Fibroblast of villous mesenchyme (primary cell): ENCODE measurements at places on chromosomes 3 and 15.

DNA sequence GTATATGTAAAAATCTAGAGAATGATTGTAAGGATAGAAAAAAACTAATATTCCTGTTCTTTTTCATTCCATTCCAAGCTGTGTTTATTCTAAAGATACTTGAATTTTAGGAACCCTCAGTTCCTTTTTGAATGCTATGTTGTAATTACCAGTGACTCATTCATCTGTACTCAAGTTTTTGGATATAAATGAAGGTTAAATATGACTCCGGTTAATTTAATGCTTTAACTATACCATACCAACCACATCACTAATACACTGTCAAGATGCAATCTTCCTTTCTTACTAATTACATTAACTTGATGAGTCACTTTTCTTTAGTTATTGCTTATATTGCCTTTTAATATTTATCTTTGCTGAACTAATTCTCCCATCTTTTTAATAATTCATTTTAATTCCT, 68.8 kb upstream of the ZNF148 start:
- DNase-seq: peak; percentile 89

DNA sequence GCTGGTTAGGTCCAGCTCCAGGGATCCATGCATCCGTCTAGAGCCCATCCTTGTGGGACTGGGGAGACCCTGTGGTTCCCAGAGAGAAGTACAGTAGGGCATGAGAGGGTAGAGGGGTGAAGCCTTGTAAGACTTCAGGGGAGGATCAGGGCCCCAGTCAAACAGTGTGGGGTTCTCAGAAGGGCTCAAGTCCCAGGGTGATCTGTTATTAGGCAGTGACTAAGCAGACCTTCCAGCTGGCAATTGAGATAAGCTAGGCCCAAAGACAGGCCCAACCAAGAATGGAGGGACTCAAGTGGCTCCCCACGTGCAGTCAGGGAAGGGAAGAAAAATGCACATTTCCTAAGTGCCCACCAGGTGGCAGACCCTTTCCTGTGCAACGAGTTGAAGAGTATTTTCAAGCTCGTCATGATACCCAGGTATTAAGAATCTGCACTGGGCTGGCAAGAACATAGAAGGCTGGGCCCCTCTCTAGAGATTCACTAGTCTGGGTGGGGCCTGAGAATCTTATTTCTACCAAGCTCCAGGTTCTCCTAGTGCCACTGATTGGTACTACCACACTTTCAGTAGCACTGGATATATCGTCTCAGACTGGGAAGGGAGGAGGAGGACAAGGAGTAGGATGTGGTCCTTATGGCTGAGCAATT, 240.8 kb downstream of the NR1D2 start:
- DNase-seq: peak; percentile 70

- DNase-seq: no peak
Observed at GRCh38 chr3:196585044-196585757, 16.7 kb downstream of the FBXO45 start.

DNA sequence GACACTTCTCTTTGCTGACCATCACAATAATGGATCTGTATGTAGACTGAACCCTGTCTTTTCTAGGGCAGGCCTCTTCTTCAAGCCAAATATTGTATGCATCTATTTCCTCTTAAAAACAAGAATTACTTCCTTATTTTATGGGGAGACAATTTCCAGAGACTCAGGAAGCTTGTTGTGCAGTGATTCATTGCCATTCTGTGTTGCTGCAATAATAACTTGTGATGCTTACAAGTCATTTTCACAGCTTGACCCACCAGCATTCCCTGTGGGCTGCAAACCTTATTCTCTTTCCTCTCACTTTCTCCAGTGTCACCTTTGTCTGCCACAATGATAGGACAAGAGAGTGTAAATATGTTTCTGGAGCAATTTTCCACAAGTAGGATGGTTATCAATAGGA, 276.7 kb upstream of the SGO1 start:
- DNase-seq: no peak

- DNase-seq: no peak
Observed at GRCh38 chr15:41020829-41021228, 67.6 kb downstream of the CHAC1 start.

GRCh38 chr3:57436195-57436761, 107.9 kb downstream of the DNAH12 start:
- no peak for DNase-seq

DNA sequence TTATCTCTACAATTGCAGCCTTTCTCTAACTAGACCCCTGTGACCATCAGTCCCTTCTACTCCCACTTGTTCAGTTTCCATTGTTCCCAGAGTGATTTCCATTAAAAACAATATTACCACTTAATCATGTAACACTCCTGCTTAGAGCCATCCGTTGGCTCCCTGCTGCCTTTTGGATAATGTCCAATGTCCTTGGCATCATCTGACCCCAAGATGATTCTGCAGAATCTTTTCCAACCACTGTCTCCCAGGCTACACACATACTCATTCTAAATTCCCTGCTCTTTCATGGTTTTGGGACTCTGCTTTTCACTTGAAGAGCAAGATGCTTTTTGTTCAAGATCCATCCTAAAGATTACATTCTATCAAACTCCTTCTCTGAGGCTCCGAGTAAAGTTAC, 7.1 kb downstream of the KCNH8 start:
- DNase-seq: no peak

DNA sequence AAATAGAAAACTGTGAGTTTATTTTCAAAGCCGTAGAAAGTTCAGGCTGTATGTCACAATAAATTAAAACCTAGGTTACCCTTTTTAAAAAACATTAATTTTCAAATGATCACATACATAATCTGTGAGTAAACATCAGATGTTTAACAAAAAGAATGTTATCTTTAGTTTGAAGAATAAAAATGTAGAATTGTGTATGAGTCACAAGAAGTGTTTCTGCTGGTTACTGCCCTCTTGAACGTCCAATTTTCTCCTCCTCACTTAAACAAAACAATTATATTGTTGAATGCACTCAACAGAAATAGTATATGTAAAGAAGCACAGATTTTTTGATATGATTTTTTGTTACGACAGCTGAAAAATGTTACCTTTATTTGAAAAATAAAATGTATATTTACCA, 855.1 kb downstream of the ROBO1 start:
- no peak for DNase-seq

GRCh38 chr3:25420147-25420546, 7.9 kb upstream of the RARB start:
- no peak for DNase-seq

- no peak for DNase-seq
Observed at GRCh38 chr3:16264174-16264707, 502 bp downstream of the DPH3 start.

GRCh38 chr15:76514282-76514681, 177.7 kb downstream of the ISL2 start:
- no peak for DNase-seq

DNA sequence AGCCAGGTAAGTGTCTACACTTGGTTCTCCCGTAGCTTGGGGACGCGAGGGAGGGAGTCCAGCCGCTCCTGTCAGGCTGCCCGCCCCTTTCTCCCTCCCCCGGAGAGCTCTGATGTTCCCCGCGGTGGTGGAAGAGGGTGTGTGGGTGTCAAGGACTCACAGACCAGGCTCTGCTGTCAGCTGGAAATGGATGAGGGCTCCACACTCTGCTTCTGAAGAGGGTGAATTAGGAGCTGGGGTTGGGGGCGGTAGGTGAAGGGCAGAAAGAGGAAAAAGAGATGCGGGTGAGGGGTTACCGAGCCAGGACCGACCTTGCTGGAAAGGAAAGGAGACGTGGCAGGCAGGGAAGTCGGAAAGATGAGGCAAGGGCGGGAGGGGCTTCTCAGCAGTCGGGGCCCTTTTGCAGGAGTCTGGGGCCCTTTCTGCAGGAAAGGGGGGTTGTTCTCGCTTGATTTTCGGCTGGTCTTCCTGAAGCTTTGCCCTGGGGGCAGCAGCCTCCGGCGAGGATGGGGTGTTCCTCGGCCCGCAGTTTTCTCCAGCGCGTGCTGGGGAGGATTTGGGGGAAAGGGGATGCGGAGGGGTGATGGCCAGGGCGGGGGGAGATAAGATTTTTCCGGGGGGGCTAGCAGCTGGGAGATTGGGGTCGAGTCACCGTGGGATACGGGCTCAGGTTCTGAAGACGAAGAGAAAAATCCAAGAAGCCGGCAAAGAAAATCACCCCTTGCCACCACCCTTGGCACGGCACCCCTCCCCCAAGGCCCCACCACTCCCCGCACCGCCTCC, 602 bp upstream of the BAHD1 start:
- DNase-seq: peak; percentile 49

- DNase-seq: no peak
Observed at GRCh38 chr15:68152342-68152741, 52.8 kb downstream of the CALML4 start.

- DNase-seq: no peak
Observed at GRCh38 chr15:93497291-93497690, 408.3 kb upstream of the RGMA start.

DNA sequence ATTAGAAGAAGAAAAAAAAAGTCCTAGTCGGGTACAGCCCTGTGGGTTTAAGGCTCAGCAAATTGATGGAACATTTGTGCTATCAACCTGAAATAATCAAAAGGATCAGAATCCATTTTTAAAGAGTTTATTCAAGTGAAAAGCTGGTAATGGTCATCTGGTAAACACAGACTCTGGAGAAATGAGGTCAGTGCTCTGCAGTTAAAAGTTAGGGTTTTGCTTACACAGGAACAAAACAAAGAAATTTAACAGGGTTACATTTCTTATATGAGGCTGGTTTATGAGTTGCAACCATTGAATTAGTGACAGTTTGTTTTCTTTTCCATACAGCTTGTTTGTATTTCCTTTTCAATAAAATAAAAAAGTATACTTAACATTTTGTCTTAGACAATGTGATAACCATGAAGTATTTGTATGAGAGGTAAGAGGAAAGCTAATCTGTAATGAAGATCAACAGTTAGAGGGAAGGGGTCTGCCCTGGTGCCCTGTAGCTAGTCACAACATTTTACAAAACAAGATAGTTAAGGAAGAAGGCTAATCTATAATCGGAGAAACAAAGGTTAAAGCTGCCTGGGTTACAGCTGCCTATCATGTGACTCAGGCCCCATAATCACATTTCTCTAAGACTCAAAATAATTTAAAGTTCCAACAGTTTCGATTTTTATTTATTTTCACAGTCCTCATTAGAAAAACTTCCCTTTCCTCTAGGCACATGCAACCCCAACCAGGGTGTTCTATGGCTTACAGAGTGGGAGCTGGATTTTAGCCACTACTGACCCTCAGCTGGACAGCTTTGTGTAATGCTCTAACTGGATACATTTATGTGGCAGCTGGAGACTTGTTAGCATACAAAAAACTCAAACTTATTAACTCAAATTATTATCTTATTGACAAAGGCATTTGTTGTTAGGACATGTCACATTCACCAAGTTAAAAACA, 98.1 kb upstream of the ACP3 start:
- DNase-seq: peak; percentile 6

- DNase-seq: no peak
Observed at GRCh38 chr15:91891788-91892345, 38.4 kb downstream of the SLCO3A1 start.

GRCh38 chr3:153137626-153138025, 24.4 kb upstream of the RAP2B start:
- no peak for DNase-seq

DNA sequence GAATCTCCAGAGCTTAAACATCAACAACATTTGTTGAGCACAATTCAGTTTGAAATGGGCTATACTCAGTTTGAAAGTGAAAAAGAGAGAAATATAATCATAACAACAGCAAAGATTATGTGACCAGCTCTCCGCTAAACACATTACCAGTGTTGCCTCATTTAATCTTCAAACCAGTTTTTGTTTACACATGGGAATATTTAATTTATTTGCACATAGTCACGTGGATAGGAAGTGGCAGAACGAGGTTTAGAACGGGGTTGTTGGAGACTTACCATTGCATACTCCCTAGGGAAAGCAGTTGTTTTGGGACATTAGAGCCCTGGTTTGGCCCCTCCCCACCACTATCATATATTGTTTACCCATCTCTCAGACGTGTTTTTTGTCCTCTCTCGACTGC, 77.2 kb downstream of the IL1RAP start:
- peak; percentile 26 for DNase-seq

DNA sequence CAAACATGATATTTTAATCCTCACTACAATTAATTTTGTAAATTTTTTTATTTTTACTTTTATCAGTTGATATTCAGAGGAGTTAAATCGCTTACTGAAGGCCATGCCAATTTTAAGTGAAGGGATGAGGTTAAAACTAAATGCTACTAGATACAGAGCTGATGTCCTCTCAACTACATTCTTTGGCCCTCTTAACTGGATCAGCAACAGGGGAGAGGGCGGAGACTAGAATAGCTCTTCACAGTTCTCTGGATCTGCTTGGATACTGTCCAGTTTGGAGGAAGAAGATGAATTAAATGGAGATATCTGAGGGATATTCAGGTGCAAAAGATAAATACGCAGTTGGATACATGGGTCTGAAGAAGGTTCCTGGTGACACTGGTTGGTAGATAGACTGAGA, 85.6 kb upstream of the LYSMD4 start:
- DNase-seq: no peak

DNA sequence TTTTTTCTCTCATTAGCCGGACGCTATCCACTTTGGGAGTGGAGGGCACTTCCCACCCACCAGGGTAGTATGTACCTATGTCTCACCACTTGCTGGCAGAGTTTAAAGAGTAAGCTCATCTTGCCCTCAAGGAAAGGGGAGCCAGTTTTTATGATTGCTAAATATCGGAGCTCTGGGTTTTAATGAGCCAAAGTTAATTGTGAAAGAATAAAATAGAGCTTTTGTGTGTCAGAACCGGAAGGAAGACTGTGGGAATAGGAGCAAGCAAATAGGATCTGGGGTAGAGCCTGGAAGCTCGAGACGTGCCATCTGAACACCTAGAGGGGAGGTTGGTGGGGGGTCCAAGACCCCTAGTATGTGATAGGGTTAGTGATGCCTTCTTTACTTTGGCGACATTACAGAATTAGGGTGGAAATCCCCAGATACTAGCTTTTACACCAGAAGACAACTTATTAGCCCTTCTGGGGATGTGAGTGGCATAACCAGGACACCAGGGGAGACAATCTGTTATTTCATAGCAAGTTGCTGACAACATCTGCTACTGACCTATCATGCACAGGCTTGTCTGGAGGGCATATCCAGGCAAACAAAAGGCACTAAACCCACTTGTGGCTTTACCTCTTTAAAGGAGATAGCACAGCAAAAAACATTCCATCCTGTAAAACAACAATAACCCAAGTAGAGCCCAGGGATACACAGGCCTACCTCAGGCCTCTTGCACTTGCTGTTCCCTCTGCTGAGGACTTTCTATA, 333.8 kb downstream of the ZNF621 start:
- no peak for DNase-seq

DNA sequence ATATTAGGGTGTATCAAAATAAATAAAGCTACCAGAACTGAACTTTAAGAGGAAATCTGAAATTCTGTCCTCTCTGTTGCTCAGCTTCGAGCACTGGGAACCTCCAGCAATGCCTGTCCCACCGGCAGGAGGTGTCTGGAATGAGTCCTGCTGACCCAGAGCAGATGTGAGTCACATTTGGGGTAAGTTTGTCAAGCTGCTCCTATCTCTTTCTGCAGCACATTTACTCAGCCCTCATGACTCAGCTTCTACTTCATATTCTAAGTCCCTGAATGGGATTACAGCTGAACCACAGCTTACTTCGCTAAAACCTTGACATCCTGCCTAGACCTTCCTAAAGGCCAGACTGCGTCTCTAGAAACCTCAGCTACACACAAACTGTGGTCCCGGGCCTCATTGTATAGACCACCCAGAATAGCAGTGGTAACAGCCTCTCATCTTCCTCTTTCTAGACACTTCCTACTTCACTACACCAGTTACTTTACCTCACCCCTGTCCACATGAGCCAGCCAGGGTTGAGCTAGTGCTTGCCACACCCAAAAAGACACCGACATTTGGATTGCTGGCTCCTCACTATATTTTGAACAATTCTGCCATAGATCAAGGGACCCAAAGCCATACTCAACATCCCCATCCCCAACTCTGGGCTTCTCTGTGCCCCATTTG, 109.6 kb upstream of the TMCO5A start:
- peak; percentile 94 for DNase-seq

GRCh38 chr15:76035593-76035992, 23.4 kb upstream of the NRG4 start:
- no peak for DNase-seq
